ENCODE measurements at places on chromosomes 1 and 21.

- DNase-seq: no peak
These were observed 245.4 kb downstream of the KCNJ6 start for GRCh38 chr21:37670883-37671282.

GRCh38 chr21:23452384-23453083 is 2154.7 kb downstream of the MRPL39 start:
- DNase-seq: no peak

DNA sequence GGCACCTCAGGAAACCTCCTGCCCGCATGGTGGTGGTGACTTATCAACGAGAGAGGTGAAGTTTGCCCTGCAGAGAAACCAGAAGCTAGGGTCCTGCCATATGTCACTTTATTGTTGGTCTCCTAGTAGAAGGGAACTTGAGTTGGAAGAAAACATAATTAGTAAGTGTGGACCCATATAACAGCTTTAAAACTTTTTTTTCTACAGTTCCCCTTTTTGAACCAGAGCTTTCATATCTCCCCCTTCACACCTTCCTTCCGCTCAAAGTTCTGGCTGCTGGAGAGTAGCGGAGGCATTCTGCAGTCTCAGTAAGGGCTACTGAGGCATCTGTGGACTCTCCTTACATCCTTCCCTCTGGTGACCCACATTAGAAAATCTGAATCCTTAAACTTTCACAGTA is 48.9 kb downstream of the PHC2 start:
- DNase-seq: no peak

- no peak for DNase-seq
These were observed 22.4 kb upstream of the GNG4 start for GRCh38 chr1:235671992-235672391.

- no peak for DNase-seq
These were observed 13.5 kb downstream of the CRABP2 start for GRCh38 chr1:156691665-156692440.

DNA sequence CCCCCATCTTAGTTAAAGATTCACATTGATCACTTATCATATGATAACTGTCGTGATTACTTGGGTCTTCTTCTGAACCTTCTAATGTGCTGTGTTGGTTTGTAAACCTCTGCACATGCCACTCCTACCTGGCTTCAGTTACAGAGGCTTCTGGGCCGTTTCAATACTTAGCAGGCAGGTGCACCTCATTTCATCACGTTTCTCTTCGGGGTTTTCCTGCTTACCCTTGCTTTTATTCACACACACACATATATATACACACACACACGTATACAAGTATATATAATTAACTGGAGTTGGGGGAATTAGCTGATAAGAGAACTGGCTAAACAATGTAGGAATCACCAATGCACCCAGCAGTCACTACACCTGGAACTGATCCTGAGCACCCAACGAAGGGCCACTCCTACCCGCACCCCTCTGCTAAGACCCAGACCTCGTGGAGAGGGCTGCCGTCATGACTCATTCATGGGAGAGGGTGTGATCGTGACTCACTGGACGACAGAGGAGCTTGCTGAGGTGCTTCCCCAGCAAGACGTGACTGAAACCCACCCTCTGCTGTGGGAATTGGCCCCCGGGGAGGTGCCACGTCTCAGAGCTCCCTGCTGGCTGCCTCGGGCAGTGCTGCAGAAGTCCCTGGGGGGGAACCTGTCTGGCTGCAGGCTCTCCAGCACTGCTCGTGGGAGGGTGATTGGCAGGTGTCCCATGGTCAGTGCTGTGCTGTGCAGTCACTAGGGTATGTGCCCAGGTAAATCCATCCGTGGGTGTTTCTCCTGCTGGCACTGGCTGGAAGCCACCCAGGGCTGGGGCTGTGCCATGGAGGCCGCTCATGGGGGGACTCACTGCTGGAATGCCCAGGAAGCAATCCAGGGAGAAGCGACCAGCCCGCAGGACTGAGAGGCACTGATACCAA is 166.6 kb downstream of the DYRK1A start:
- peak; percentile 1 for DNase-seq

GRCh38 chr1:3386205-3387002 is 68.1 kb upstream of the ARHGEF16 start:
- no peak for DNase-seq

DNA sequence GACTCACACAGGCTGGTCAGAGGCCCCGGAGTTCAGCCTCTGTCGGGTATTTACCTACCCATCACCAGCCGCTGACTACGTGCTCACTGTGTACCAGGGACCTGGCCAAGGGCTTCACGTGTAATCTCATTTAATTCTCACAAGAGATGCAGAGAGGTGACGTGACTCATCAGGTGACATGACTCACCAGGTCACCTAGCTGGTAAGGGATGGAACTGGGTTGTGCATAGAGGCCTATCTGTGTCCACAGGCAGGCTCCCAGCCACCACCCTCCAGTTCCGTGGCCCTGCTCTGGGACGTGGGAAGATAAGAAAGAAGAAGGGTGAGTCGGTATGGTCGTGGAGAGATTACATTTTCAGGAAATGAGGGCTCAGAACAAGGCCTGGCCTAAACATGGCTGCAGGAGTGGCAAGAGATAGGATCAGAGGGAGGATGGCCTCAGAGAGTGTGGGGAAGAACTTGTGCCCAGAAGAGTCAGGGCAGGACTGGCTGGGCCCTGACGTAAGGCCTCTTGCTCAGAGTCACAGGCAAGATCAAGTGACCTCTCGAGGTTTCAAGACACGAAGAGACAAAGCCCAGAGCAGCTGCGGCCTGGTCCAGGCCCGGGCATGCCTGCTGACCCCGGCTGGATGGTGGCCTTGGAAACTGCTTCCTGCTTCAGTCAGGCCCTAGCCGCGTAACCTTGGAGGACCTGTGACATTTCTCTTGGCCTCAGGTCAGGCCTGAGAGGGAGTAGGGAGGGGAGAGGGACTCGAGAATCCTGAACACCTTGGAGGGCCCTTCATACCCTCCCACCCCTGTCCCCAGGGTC is 52.7 kb upstream of the WASF2 start:
- no peak for DNase-seq

- DNase-seq: no peak
These were observed 7.2 kb upstream of the C8B start for GRCh38 chr1:56972976-56973375.

DNA sequence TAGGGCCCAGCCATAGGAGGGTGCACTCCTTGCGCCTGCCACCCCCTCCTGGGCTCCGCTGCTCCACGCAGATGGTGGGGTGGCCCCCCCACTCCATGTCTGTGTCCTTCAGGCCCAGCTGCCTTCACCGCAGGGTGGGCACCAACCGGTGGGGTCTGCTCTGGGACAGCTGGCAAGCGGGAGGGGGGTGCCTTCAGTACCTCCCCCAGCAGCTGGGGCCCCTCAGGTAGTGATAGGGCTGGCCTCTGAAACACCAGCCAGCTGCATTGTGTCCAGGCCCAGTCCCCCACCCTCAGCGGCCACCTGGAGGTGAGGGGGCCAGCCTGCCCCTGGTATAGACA is 360 bp downstream of the GJC2 start:
- DNase-seq: no peak

DNA sequence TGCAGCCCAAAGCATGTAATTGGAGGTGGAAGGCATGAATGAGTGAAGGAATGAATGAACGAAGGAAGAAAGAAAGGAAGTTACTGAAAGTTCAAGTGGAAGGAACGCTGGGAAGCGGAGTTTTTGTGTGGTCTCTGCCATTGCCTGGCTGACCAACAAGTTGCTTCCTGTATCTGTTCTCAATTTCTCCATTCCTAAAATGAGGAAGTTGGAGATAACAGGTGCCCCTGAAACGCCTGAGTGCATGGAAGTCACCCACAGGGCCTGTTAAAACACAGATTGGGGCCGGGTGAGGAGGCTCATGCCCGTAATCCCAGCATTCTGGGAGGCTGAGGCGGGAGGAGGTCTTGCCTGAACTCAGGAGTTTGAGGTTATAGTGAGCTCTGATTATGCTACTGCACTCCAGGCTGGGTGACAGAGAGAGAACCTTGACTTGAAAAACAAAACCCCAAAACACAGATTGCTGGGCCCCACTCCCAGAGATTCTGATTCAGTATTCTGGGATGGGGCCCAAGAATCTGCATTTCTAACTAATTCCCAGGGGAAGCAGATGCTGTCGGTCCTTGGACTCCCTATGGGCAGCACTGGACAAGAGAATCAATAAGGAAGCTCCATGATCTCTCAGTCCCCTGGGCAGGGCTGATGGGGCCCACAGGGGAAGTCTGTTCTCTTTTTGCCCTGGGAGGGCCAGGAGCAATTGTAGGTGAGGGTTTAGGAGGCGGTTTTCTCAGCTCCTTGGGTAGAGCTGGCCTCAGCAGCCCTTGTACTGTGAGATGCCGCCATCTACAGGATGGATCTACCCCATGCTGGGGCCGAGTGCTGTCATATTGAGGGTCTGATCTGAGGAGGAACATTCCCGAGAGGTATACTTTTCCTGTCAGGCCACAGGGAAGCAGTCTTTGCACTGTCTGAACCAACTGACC is 3.3 kb upstream of the CNR2 start:
- DNase-seq: peak; percentile 6

- no peak for DNase-seq
These were observed 28.0 kb upstream of the IFNGR2 start for GRCh38 chr21:33375101-33375644.
